ENCODE measurements at places on chromosomes 4 and X.

- DNase-seq, result no peak
Observed at GRCh38 chrX:24990535-24990934, 25.2 kb downstream of the ARX start.

GRCh38 chr4:15294202-15294601 lies 133.6 kb upstream of the C1QTNF7 start:
- DNase-seq, result no peak

GRCh38 chr4:26289401-26289800 lies 31.4 kb upstream of the RBPJ start:
- no peak for DNase-seq

GRCh38 chr4:75939890-75940691 lies 722 bp downstream of the NAAA start:
- peak; percentile 73 for DNase-seq

GRCh38 chr4:153228512-153229140 lies 24.4 kb downstream of the TRIM2 start:
- DNase-seq, result no peak

DNA sequence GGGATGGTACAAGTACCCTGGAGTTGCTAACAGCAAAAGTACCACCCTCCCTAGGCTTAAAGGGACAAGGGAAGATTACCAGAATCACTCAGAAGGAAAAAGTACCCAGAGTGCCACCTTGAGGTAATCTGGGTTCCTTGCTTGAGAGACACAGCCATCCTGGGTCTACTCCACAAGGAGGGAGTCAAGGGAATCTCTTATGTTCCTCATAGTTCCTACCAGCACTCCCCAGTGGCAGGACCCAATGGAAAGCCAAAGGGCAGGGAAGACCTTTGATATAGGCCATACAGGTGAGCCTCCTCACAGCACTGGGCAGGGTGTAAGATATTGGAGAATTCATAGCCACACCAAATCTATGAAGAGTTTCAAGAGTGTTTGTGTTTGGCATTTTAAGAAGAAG lies 5.7 kb downstream of the IL2 start:
- no peak for DNase-seq

- no peak for DNase-seq
Observed at GRCh38 chrX:78118628-78119027, 14.6 kb downstream of the PGK1 start.
